NCI-H1092 (cell line): ENCODE measurements at places on chromosomes 6 and 20.

GRCh38 chr6:113858480-113859348 lies 1.6 kb downstream of the MARCKS start:
- DNase-seq, result peak; percentile 82

GRCh38 chr6:35342258-35343091 lies at the start of gene PPARD:
Gene PPARD (plus strand): TSS chr6:35342558. CDS start chr6:35411088, 68,530 bp downstream.
- DNase-seq, result peak; percentile 84

DNA sequence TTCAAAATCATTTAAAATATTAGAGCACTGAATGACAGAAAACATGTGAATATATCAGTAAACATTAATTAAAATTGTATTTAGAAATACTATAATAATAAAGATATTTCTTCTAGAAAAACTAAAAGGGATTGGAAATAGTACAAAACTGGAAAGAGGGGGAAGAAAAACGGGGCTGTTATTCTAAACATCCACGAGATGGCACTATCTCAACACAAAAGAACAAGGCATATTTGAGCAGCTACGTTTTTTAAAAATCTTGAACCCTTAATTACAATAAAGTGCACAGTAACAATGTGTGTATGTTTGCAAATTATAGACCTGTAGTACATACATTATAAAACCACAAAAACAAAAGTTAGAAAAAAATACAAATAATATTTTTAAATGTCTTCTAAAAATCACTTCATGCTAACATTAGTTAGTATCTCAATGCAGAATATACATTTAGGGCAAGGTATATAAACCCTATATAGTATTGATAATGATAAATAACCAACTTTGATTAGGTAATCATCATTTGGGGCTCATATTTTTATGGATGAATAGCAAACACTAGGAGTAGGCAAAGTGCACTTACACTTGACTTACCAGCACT lies 42.5 kb upstream of the PNISR start:
- no peak for DNase-seq

DNA sequence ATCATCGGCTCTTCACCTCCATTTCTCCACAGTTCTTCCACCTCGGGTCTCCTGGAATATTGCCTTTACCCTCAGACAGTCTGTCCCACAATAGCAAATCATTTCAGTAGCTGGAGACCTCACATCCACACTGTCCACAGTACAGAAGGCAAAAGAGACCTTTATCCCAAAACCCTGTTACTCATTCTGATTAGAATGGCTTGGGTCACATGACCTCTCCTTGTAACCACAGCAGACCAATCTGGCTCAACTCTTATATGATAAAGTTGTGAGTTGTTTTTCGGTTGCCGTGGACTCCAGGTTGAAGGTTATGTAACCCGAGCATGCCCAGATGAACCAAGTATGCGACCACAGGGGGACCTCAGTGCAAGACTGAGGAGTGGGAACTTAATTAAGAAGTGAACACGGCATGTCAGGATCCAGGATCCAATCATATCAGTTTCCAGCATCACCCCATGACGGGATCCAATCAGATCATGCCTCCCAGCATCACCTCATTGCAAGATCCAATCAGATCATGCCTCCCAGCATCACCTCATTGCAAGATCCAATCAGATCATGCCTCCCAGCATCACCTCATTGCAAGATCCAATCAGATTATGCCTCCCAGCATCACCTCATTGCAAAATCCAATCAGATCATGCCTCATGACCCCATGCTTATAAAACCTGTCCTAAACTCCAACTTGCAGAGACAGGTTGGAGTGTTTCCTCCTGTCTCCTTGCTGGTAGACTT lies 68.7 kb downstream of the LY86 start:
- no peak for DNase-seq

DNA sequence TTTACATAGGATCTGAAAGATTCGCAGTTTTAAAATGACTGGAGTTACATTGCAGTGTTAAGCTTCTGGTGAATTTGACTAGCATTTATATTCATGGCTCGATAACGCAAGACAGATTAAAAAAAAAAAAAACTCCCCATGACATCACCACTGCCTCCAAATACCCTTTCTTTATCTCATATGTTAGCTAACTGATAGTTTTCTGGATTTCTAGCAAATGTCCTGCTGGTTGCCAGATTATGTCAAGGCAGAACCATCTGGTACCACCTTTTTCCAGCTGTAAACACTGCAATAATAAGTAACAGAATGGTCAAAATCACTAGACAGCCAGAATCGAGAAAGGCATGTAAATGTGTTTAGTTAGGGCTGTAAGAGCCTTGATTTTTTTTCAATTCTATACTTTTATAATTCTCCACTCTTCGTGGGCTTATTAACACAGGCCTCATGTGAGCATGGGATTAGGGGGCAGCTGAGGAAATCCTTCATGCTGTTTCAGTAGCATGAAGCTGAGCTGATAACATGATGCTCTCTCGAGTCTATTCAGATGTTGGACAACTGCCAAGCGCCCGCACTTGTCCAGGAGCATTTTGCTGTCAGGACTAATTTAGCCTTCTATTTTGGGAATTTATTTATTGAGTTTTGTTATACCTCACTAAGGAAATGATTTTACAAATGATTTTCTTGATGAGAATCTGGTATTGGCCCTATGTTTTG lies 166.0 kb upstream of the SCGN start:
- peak; percentile 88 for DNase-seq

DNA sequence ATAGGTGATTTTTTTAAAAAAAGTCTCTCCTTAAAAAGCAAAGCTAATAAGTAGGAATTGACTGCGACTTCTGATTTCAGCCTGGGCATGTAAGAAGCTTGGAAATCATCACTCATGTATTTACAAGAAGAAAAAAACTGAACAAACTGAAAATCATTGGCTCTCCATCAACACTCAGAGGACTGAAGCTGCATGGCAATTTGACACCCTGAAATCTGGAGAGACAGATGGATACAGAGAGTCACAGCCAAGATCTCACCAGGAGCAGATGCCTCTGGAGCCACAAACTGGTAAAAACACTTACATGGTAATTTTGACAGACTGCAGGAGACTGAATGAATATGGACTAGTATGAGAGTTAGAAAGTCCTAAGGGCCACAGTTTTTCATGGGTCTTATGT lies 191.2 kb upstream of the TCF21 start:
- DNase-seq, result no peak

- DNase-seq, result no peak
These were observed 228.8 kb downstream of the SYNDIG1 start for GRCh38 chr20:24698189-24698588.

- DNase-seq, result no peak
These were observed 55.1 kb upstream of the NFATC2 start for GRCh38 chr20:51597389-51598231.

DNA sequence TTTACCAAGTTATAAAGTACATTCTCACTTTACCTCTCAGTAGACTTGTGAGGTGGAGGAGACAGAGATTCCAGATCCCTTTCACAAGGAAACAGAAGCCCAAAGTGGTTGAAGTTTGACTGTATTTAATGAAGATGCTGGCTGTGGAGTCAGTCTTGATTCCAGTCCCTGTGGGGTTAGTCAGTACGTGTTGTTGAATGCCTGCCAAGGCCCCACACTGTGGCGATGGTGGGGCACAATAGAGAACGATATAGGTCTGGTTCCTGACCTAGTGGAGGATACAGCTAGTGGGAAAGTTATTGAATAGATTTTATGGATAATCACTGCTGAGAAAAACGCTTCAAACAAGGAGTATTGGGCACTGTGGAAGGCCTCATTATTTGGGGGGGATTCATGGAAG lies 71.4 kb downstream of the LRRC1 start:
- no peak for DNase-seq

DNA sequence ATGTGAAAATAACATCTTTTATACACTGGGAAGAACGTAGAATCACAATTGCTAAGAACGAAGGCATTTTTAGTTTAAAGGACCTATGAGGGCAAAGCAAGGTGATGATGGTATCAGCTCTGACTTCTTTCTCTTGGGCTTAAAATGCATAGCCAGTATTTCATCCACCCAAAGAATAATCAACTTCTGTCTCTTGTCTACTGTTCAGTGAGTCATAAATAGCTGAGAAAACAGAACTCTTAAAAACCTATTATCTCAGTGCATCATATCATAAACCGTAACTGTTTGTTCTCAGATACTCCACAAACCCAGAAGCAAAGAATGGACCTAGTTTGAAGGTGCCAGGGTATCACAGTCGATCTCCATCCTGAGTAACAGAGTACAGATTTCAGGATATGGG lies 5.2 kb downstream of the PHF10 start:
- no peak for DNase-seq

DNA sequence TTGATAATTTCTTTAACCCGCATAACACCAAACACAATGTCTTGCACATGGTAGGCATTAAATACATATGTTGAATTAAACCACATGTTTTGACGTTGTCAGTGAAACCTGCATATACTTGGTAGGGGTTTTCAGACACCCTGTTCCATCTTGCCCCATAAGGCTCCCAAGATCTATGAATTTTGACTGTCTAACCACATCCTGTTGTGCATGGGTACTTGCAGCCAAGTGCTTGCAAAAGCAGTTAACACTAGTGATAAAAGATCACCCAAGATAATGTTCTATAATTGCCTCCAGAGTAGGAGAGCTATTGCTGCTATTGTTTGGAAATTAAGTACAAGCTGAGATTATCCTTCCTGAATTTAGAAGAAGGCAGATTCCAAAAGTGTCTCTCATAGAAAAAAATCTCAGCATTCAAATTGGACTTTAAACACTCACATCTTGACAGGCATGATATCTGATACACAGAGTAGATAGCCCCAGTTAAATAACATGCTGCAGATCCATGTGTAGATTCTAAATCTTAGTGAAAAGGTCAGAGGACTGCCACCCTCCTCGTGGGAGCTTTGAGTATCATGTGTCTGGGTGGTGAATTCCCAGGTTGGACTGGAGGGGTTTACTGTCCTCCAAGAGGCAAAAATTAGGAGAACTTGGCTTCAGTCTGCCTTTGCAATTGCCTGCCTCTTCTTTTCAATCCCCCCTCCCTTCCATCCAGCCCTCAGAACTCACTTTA lies 25.8 kb upstream of the CCN6 start:
- DNase-seq, result no peak

DNA sequence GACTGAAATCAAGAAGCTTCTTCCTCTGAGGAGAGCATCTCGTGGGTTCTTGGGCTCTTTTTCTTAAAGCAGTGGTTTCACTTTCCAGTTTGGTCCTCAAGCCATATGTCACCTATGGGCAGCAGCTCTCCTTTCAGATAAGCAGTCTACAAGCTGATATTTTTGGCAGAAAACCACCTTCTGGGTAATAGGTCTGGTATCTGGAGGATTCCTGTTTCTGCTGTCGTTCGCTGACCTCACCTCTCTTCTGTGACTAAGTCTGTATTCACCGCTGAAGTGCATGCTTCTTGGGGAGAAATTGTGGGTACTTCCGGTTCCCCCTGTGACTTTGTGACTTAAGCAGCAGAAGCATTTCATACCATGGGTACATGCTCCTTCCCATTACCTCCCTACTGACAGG lies 193.6 kb downstream of the EDN1 start:
- no peak for DNase-seq

GRCh38 chr20:63016514-63017075 lies 9.8 kb upstream of the BHLHE23 start:
- no peak for DNase-seq

- DNase-seq, result no peak
These were observed 392.9 kb downstream of the GJA1 start for GRCh38 chr6:121828146-121828886.

DNA sequence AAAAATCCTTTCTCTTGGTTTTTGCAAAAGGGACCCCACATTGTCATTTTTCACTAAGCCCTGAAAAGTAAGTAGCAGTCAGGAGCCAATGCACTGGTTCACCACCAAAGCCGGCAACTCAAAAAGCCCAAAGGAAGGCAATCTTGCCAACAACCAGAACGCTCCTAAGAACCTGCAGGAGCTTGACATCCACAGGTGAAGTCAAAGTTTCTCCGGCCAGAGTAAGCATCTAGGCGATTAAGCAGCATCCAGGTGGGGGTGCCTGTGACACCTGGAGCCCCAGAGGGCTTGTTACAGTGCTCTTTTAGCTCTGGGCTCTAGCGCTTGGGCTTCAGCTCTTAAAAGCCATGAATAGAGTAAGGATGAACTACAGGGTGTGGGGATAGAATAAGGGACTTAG lies 36.1 kb downstream of the SLC35D3 start:
- no peak for DNase-seq

- DNase-seq, result no peak
These were observed 1.2 kb upstream of the DLL1 start for GRCh38 chr6:170292111-170292406.

DNA sequence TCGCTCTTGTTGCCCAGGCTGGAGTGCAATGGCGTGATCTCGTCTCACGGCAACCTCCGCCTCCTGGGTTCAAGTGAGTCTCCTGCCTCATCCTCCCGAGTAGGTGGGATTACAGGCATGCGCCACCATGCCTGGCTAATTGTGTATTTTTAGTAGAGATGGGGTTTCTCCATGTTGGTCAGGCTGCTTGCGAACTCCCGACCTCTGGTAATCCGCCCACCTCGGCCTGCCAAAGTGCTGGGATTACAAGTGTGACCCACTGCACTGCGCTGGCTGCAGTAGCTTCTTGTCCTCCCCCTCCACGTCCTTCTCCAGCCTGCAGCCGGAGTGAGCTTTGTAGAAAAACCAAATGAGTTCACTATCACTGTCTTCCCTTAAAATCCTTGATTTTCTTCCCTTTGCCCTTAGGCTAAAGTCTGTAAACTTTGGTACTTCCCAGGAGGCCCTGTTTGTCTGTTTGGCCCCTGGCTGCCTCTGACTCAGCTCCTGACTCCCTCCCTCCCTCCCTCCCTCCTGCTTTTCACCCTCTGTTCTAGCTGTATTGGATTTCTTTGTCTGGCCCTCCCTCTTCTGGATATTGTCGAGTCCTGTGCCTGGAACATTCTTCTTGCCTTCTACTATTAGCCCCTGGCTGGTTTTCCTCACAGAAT lies 12.9 kb downstream of the PARD6B start:
- DNase-seq, result no peak

- DNase-seq, result no peak
These were observed 23.8 kb downstream of the TMEM14B start for GRCh38 chr6:10771371-10771894.

GRCh38 chr20:46752728-46753127 lies 43.3 kb downstream of the SLC2A10 start:
- peak; percentile 53 for DNase-seq

DNA sequence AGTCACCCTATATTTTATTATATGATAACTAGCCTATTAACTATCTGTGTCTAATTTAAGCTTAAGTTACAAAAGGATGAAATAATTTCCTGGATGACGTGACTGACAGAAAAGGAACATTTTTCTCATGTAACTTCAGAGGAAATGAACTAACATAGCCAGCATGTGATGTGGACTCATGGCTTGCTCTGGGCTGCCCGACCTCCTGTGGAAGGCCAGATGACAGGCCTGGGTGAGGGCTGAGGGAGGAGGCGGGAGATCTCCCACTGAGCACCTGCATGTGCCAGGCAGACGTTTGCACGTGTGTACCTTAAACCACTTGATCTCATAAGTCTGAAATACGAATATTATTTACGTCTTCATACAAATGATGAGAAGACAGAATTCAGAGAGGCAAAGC lies 321.1 kb downstream of the SYNE1 start:
- DNase-seq, result no peak
